Activated CD4-positive, alpha-beta T cell treated with anti-CD3 and anti-CD28 coated beads, Interleukin-2, Interleukin-6, amounts not matched to agents 100 ng/mL and 50 ng/mL, durations not matched to agents 16 hours and 8 hours (primary cell): ENCODE measurements at places on chromosomes 2 and 18.

DNA sequence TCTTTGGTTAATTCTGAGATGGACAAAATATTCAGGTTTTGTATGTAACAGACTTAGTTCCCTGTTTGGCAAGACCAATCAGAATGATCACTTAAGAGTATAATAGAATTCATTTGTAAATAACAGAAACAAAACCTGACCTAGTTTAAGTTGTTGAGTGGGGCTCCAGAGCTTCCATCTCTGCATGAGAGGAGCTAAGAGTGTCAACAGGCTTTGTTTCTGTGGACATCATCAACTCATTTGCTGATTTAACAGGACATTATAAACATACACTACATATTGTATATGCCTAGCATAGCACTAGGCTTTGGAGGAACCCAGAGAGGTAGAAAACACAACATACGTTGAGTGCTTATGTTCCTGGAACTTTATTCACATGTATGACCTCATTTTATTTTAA is 75.3 kb upstream of the TRIB2 start:
- no peak for DNase-seq

DNA sequence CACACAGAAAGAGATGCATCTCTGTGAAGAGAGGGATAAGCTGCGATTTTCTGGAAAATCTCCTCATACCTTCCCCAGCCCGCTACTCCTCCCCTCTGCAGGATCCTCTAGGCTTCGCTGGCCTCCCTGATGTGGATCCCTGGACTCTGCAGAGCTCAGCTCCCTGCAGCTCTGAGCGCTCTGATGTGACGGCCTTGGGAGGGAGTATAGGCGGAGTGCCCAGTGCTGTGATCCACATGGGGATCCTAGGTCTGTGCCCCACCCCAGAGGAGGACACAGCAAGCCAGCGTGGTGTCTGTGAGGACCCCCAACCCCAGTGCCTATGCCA is 111.0 kb downstream of the GYPC start:
- no peak for DNase-seq

DNA sequence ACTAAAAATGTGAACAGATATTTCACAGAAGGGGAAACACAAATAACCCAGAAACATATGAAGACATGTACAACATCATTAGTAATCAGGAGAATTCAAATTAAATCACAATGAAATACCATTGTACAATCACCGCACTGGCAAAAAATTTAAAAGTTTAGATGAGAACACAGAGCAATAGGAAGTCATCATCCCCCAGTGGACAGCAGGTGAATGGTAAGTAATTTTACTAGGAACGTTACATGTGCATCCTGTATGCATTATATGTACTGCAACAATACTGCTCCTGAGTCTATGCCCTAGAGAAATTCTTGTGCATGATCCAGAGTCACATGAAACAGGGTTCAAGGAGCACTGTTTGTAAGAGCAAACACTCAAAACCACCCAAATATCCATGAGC is 713.8 kb downstream of the NRXN1 start:
- DNase-seq = no peak

GRCh38 chr18:42274488-42275137 is 319.6 kb downstream of the PIK3C3 start:
- DNase-seq = peak; percentile 3

- no peak for DNase-seq
Observed at GRCh38 chr2:26562811-26563645, 78.1 kb downstream of the CIB4 start.

- DNase-seq = no peak
Observed at GRCh38 chr18:62037012-62037742, 144.4 kb upstream of the RNF152 start.

- no peak for DNase-seq
Observed at GRCh38 chr2:179932786-179933185, 71.4 kb upstream of the ZNF385B start.

DNA sequence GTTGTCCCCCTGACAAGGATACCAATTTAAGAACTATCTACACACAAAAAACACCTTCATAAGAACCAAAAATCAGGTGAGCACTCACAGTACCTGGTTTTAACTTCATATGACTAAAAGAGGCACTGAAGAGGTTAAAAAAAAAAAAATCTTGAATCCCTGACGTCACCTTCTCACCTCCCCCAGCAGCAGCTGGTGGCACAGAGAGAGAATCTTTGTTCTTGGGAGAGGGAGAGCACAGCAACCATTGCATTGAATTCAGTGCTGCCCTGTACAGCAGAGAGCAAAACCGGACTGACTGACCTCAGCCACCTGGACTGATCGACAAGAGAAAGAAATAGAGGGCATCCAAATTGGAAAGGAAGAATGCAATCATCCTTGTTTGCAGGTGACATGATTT is 566.0 kb downstream of the TMX3 start:
- DNase-seq = no peak

- DNase-seq = no peak
Observed at GRCh38 chr2:188845692-188846091, 128.5 kb upstream of the COL3A1 start.

- DNase-seq = no peak
Observed at GRCh38 chr2:163734401-163734800, 1.4 kb downstream of the FIGN start.

GRCh38 chr18:3716116-3716660 is 266.2 kb downstream of the TGIF1 start:
- DNase-seq = no peak

GRCh38 chr2:241762933-241763369 is 13.7 kb upstream of the GAL3ST2 start:
- peak; percentile 93 for DNase-seq

- no peak for DNase-seq
Observed at GRCh38 chr18:45137087-45137419, 456.4 kb downstream of the SETBP1 start.

GRCh38 chr18:33577685-33578517 is at the start of gene ASXL3:
TSS of gene ASXL3 (plus strand) at chr18:33578219. CDS start at chr18:33578632, 413 bp downstream.
- DNase-seq = no peak

GRCh38 chr18:13716916-13717315 is 9.4 kb downstream of the FAM210A start:
- no peak for DNase-seq

DNA sequence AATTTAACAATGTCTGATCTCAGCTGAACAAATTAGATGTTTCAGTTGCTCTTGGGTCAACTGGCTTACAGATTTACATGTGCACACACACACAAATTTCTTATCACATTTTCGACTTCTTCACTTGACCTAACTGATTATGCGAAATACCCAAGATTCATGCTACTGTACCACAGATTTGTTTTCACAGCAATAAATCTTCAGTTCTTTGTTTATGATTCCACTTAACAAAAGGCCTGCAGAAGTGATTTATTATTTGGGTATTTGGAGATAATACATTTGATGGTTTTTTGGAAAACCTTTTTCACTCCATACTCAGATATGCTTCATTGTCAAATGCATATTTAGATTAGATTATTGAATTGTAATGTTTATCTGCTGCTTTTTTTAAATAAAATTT is 129.0 kb downstream of the GALNT1 start:
- DNase-seq = no peak

DNA sequence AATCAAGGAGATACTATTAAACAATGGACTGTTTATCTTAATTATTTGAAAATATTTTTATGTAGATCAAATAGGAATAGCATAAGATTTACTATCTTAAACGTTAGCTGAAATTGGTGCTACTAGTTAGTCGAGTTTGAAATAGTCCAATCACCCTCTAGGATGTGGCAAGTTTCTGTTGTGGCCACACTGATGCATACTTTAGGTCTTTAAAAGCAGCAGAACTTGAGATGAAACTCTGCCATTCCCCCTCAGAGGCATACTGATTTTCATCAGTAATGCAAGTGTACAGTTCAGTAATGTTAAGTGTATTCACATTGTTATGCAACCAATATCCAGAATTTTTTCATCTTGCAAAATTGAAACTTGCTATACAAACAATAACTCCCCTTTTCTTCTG is 151.8 kb downstream of the SLC4A10 start:
- no peak for DNase-seq

DNA sequence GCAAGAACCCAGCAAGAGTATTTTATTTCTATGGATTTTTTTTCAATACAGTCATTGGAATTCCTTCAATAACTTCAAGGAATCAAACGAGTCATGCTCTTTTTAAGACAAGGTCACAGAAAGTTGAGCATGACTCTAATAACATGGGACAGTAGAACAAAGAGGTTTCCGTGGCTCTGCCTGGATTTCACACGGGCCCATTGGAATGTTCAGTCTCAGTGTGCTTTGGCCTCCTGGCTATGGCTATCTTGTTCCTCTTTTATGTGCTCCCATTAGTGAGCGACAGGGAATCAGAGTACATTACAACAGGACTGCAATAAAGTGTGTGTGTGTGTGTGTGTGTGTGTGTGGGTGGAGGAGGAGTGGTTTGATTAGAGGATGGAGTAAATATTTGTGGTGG is 312.4 kb downstream of the DCC start:
- DNase-seq = no peak

DNA sequence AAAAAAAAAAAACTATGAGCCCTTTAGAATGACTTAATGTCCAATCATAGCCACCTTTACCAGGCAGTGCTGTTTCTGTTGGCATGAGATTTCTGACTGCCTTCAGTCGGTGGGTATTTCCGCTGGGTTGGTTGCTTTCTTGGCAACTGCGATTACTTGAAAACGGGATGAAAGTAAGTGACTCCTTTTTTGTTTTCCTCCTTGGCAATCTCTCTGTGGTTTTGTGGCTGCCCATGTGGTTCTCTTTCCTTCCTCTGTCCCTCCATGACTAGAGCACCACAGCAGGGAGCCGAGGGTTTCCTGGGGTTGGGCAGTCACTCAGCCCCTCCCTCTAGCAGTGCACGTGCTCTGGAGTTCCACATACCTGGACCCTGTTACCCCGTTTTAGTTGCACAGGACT is 112.1 kb downstream of the KLHL29 start:
- peak; percentile 69 for DNase-seq

DNA sequence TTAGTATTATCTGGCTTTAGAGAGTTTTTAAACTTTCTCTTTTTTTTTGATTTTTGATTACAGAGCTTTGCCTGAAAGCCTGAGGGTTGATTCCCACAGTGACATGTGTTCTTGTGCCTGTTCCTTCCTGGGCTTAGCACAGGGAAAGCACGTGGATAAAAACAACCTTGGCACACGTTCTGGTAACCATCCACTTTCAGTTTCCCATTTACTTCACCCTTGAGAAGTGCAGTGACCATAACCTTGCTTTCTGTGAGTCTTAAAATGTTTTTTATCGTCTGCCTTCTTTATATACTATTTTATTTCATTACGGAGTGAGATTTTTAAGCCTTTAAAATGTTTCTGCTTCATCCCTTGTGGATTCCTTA is 11.5 kb downstream of the CD226 start:
- peak; percentile 43 for DNase-seq

DNA sequence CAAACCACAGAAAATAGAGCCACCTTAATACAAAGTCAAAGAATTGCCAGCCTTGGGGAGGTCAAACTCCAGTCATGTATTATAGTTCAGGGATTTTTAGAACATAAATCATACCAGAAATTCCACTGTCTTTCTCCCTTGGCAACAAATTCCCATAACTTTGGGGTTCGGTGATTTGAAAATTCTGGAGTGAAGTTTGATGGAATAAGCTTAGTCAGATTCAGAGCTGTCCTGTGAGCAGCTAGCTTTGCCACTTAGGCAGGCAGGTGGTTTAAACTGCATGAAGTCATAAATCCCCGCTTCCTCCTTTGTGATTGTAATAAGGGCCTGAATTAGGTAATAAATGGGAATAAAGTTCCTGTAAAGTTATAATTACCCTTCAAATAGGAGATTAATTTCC is 457.0 kb upstream of the HNMT start:
- no peak for DNase-seq

DNA sequence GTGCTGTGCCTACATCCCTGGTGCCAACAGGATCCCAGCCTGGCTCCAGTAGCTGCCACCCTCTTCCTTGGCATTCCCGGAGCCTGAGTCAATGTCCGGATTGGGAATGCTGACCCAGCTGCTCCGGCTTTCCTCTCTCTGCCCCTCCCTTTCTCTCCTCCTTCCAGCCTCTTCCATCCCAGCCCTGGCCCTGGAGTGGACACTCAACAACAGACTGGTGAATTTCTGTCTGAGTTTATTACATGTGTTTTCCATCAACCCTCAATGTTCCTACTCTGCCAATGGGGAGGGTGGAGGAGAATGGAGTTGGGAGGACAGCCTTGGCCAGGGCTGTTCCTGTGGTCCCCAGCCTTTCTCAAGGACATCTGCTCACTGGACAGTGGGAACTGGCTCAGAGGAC is 917 bp upstream of the PRKAG3 start:
- no peak for DNase-seq

DNA sequence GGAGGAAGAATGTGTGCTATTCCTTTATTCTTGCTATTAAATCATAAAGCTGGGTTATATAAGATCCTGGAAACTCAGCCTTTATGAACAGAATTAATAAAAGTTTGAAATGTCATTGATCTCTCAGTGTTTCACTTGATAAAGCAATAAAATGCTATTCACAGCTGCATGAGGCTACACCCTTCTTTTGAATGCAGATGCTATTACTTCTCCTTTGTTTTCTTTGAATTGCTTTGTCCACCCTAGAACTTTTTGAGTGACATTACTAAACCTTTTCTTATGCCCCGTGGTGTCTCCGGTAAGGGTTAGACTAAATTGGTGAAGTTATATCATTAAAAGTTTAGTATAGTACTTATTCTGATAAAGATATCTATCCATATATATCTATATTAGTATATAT is 18.9 kb downstream of the SERPINB5 start:
- DNase-seq = no peak

GRCh38 chr18:36376361-36376760 is 78.8 kb downstream of the FHOD3 start:
- no peak for DNase-seq

- no peak for DNase-seq
Observed at GRCh38 chr2:1754046-1754445, 9.7 kb upstream of the PXDN start.

DNA sequence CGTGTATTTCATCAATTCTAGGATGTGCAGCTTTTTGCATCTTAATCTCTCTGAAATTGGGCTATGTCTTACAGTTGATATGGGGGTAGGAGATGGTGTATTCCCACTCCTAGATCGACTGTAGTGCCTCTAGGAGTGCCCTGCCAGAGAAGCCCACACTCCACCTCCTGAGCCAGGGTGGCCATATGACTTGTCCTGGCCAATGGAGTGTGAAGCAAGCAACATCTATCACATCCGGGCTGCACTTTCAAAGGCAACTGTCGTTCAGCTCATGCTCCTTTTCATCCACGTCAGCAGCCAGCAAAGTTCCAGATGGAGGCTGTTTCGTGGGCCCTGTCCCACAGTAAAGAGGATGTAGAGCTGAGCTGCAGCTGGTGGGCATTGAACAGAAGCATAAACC is 149.4 kb upstream of the SLC1A4 start:
- no peak for DNase-seq

DNA sequence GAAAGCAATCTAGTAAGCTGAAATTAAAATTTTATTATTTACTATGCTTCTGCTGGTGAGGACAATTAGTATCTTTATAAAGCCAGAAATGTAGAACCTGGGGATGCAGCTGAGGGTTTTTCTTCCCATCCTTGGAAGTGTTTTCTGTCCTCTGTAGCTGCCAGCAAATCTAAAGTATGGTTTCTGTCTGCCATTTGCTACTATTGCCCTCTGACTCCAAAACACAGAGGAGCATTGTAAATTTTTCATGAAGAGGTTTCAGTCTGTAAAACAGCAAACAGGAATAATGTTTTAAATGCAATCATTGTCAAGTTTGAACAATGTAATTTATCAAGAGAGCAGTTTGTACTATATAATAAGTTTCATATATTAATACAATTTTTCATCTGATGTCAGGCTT is 258.8 kb downstream of the ZNF407 start:
- no peak for DNase-seq
